ENCODE measurements at places on chromosomes 5 and 9.

GRCh38 chr9:124348831-124349230 lies 66.4 kb downstream of the PSMB7 start:
- no peak for DNase-seq

DNA sequence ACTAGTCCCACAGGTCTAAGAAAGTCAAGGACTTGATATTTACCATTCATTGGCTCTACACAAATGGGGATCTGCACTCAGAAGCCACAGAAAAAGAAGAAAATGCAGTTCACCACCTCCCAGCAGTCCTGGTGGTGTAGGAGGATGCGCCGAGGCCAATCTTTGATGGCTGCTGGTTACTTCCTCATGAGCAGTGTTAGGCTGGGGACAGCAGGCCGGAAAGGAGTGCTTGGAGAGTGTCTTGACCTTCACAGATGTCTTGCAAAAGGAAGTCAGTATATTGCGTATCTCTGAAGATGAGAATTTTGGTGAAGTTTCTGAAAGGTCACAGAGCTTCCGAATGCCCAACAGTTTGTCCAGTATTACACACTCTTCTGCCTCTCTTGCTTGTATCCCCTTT lies 597.0 kb downstream of the EBF1 start:
- DNase-seq = no peak

GRCh38 chr9:11064909-11065308 lies 452.1 kb upstream of the PTPRD start:
- DNase-seq = no peak

- DNase-seq = no peak
Observed at GRCh38 chr9:61671276-61671973, 481.6 kb downstream of the SPATA31A7 start.

GRCh38 chr5:93874491-93874890 lies 133.1 kb upstream of the POU5F2 start:
- no peak for DNase-seq

GRCh38 chr9:124858330-124859046 lies 3.3 kb downstream of the RPL35 start:
- DNase-seq = no peak

- no peak for DNase-seq
Observed at GRCh38 chr9:113668061-113668460, 204.5 kb downstream of the RGS3 start.

DNA sequence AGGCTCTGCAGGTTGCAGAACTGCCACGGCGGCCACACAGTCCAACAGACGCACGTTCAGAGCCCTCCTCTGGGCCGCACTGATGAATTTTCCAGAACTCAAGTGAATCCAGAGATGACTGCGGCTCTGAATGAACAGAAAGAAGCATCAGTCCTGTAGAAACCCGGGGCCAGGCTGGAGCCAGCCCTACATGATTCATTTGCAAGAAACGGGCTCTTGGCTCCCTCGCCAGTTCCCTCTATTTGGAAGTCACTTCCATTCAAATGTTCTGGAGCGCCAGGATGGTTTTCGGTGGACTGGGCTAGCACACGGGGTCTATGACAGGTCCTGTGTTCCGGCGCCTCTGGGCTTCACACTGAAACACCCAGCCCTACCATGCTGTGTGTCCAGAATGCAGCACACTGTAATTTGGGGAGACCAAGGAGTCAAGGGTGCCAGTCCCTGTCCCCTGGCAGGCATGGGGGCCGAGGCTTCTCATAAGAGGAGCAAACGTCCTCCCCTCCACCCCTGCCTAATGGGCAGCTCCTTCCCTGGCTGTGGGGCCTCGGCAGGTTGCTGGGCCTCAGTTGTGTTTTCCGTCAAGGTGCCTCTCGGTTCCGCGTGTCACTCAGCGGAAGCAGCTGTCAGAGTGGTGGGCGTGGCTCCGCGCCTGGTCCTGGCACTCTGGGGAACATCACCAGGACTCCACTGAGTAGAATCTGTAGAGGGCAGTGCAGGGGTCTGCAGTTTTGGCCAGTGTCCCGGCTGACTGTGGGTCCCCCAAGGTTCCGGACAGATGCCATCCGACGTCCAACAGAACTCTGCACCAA lies 18.1 kb upstream of the COL5A1 start:
- DNase-seq = no peak

DNA sequence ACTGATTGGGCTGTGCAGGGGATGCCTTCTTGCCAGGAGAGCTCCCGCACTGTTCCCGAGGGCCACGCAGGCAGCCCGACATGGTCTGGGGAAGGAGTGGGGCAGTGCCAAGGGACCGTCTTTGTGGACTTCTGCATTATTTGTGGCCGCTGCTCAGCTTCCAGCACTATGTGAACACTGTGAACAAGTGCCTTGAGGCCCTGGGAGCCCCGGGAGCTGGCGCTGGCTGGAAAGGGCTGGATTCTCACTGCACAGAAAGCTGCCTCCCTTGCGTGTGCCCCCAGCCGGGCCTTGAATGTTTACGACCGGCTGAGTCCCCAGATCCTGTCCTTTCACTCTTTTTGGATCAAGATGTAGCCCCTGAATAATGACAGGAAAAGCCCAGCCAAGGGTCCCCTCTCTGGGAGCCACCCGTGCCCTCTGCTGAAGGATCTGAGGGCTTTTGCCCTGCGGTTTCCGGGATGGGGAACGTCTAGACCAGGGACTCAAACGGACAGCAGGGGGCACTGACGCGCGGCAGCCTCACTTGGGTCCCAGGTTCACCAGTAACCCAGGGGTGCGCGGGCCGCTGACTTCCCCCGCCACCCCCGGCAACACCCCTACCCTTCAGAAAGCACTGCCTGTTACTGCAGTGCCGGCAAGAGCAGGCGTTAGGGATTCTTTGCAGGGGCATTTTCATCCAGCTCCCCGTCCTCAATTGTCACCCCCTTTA lies 98.9 kb upstream of the FCN2 start:
- peak; percentile 33 for DNase-seq

Measured in HuH-7 (cell line).